ENCODE measurements at places on chromosomes 5 and 9.

GRCh38 chr9:99221621-99222415 is at the start of the genes ALG2 and SEC61B:
Gene ALG2, minus strand, starts transcription at chr9:99221942. Its CDS starts 48 bp downstream, at chr9:99221894.
Gene SEC61B, plus strand, starts transcription at chr9:99222282. Its CDS starts 82 bp downstream, at chr9:99222364.
- DNase-seq, result peak; percentile 97

GRCh38 chr5:161847941-161848391 is at the start of gene GABRA1:
Gene GABRA1, plus strand, starts transcription at chr5:161848120. Its CDS starts 2,691 bp downstream, at chr5:161850811.
- no peak for DNase-seq

DNA sequence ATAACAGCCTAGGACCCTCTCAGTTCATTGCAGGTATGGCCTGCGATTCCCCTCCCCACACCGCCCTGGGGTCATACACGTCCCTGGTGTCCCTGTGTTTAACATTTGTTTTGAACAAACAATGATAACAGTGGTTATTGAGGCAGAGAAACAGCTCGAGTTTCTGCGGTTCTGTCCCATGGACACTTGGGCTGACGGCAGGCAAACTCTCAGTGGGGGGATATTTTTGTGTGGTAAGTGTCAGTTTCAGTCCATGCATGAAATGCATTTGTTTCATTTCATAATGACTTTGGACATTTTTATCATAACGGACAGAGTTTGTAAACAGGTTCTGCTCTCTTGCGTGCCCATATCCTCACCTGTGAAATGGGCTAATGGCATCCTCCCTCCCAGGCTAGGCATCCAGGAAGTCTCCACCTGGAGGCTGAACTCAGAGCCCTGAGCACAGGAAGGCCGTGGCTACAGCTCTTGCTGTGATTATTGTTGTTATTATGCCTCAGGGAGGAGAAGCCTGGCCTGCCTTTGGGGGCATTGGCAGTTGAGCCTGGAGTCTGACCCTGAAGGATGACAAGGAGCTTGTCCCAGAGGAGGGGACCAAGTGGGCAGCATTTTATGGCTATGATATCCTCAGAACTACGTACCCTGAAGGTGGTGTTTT is 190.9 kb downstream of the GADD45G start:
- DNase-seq, result no peak

GRCh38 chr9:77161966-77162365 is 15.4 kb upstream of the VPS13A start:
- no peak for DNase-seq

GRCh38 chr5:175582697-175583096 is 75.2 kb upstream of the HRH2 start:
- DNase-seq, result no peak

GRCh38 chr5:134175921-134176510 is 734 bp downstream of the SKP1 start:
- peak; percentile 68 for DNase-seq

GRCh38 chr9:22401671-22402070 is 45.0 kb upstream of the DMRTA1 start:
- DNase-seq, result no peak

GRCh38 chr5:142306077-142306502 is 18.7 kb downstream of the SPRY4 start:
- DNase-seq, result no peak

- DNase-seq, result no peak
These were observed 244.3 kb downstream of the CSNK1G3 start for GRCh38 chr5:123756318-123756665.

GRCh38 chr9:80516679-80517078 is 944.9 kb downstream of the TLE4 start:
- no peak for DNase-seq

DNA sequence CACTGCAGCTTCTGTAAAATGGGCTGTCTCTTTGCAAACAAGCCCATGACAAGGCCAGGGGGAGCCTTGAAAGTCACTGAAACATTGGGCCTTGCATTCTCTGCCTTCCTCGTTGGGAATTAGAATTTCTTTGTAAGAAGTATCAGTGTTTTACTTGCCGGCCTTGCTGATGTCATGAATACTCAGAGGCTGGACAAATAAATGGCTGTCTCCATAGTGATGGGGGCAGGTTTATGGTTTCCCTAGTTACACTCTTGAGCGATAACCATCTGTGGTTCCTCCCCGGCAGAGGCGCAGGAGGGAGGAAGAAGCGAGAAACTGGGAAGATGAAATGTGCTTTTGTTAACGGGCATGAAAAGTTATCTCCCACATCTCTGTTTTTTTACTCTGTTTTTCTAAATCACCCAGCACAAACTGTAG is 272.7 kb upstream of the PANK3 start:
- peak; percentile 95 for DNase-seq

- no peak for DNase-seq
These were observed 135.4 kb upstream of the TAS2R1 start for GRCh38 chr5:9765419-9766140.

GRCh38 chr5:86175224-86175623 is 442.5 kb upstream of the COX7C start:
- peak; percentile 6 for DNase-seq

GRCh38 chr5:34717426-34718327 is 61.5 kb downstream of the RAI14 start:
- no peak for DNase-seq

DNA sequence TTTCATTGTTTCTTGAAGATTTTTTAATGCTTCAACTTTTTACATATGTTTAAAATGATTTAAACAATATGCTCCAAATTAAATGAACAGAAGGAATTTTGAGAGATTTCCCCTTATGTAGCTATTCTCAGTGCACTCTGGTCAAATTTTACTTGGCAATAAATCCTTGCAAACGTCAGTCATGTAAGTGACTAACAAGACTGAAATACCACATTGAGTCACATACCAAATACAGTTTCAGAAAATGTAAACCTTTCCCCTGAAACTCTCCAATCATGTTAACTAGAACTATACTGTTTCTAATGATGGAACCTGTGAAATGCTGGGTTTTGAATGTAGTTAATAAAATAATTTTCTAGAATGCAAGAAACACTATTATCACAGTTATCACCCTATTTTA is 29.6 kb downstream of the SAR1B start:
- DNase-seq, result no peak

DNA sequence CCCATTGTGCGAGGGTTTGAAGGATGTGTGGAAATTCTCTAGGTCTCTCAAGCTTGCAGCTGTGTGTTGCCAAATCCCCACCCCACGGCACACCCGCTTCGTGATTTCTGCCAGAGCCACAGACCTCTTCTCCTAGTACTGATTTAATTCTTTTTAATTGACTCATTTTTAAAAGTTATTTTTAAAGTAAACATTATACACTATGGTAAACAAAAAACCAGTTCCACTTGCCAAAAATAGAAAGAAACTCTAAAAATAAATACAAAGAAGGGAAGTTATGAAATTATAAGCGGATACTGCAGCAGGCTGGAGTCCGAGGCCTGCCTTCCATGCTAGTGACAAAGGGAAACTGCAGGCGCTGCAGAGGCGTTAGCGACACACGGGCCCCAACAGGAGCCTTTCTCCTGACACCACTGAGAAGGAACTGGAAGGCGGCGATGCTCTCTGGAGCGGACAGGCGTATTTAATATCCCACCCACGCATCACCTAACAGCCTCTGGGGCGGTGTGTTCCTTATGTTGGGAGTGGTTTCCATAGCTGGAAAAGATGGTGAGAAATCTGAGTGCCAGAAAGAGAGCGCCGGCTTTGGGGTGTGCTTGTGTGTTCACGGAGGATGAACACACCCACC is 122.5 kb downstream of the COL23A1 start:
- peak; percentile 45 for DNase-seq

DNA sequence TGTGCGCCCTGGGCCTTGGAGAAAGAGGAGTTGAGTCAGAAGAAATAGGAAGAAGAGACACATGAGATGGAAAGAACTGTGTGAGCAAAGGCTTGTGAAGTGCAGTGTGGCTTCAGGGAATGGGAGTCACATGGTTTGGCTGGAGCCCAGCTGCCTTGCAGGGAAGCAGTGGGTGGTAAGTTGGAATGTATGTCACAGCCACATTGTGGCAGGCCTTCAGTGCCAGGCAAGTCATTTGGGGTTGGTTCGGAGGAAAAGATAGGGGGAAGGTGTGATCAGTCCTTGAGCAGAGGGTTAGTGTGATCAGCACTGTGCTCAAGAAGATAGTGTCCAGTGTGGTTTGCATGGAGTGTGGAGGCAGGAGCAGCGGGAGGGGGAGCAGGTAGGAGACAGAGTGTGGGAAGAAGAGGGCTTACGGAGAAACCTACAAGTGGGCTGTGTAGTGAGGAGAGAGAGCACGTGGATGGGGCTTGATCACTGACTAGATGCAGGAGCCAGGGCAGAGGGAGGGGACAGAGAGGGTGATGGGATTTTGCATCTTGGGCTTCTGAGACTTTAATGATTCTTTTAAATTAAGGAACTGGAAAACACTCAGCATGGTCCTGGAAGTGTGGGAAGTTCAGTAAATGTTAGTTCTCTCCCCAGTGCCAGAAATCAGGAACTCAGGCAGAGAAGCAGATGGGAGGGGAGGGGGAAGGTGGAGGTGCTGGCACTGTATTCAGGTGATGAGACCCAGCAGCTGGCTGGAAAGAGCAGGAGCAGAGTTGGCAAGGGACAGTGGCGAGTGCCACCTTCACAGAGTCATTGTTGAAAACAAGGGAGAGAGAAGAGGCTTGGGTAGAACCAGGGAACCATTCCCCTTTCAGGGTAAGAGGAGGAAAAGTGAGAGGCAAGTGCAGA is 46.6 kb downstream of the ARHGAP26 start:
- DNase-seq, result no peak

DNA sequence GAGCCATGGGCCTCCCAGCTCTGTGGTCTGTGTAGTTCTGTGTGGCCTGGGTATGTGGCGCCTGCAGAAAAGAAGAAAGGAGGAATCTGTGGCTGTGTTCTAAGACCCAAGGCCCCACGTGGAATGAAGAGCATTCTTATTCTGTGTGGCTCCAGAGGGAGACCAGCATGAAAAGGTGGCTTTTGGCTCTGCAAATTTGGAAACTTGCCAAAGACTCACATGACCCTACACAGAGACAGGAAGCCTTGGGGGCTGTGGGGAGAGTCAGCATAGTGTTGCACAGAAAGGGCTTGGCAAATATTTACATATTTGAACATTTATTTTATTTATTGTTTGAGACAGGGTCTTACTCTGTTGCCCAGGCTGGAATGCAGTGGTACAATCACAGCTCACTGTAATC is 193.3 kb downstream of the TMEM38B start:
- peak; percentile 28 for DNase-seq

DNA sequence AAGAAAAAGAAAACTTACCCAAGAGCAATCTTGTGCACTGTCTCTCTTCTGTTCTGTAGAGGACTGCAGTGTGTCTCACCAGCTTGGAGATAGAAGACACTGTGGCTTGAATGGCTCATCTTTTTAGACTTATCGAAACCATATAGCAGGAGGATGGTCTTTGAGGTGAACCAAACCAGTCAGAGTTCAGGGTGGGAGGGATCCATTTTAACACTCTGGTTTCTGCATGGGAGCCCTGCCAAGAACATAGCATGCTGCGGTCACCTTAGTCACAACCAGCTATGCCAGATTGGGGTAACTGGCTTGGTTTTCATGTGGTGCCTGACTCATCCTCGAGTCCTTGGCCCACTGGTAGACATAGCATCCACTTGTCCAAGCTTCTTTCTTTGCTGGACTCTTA is 135.1 kb downstream of the PAPPA start:
- DNase-seq, result no peak

DNA sequence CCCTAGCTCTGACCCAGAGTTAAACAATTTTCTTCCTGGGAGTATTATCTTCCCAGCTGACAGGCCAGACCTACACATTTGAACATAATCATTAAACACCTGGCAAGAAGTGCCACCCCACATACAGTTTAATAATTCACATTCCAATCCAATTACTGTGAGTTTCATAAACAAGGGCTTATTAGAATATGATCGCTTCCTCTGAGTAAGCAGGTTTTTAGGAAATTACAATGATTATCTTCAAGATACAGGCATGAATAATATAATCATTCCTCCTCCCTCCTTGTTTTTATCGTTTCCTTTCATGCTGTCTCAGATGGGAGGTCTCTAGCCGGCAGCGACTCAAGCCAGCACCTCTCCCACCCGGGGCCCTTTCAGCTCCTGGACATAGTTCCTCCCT is 15.8 kb upstream of the KIF4B start:
- peak; percentile 82 for DNase-seq

- no peak for DNase-seq
These were observed 150.2 kb upstream of the TRPM3 start for GRCh38 chr9:71271602-71272001.

GRCh38 chr5:175443514-175444059 is 395 bp downstream of the DRD1 start:
- no peak for DNase-seq

DNA sequence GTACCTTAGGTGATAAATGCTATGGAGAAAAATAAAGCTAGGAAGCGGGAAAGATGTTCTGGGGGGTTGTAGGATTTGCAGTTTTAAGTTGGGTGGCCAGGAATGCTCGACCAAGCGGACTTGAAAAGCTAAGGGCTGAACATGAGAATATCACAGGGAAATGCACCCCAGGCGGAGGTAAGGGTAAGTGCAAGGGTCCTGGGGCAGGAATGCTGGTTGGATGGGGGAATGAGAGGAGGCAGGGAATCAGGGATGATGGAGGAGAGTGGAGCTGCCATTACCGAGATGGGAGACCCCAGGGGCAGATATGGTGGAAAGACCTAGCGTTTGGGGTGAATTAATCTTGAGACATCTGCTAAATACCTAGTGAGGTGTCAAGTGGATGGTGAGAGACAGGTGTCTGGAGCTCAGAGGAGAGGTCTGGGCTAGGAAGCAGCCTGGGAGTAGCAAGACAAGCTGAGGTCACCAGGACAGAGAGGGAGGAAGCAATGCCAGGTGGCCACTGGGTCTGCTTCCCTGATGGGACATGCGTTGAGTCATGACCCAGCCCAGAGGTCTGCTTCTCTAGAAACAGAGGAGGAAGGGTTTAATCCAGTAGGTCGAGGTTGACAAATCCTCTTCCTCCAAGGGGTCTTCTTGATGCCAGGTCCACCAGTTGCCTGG is 77.7 kb upstream of the ASS1 start:
- DNase-seq, result no peak

DNA sequence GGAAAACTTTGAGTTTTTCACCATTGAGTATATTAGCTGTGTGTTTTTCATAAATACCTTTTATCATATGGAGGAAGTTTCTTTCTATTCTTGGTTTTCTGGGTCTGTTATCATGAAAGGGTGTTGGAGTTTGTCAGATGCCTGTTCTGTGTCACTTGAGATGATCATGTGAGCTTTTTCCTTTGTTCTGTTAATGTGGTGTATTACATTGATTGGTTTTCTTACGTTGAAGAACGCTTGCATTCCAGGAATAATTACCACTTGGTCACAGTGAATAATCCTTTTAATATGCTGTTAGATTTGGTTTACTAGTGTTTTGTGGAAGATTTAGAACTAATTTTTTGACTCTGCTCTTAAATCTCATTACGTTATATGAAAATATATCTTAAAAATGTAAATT is 7.8 kb downstream of the PLEKHG4B start:
- DNase-seq, result no peak

- no peak for DNase-seq
These were observed 596 bp upstream of the ADAMTS6 start for GRCh38 chr5:65482296-65482735.

DNA sequence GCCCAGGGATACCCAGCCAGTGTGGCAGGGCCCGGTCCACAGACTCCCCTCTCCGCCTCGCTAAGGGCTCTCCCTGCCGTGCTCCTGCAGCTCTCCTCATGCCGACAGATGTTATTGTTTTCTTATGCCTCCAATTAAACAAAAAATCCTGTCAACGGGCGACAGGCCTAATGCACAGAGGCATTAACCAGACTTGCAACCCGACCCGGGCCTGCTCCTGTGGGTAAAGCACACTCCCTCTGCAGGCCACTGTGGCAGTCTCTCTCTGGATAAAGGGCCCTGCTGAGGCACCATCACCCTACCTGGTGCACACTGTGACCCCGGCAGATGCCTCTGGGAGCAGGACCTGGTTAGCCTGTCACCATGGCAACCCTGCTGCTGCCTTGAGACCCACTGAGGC is 27.5 kb upstream of the HAND1 start:
- DNase-seq, result no peak

All from common myeloid progenitor, CD34-positive (primary cell).